Effector memory CD8-positive, alpha-beta T cell (primary cell): ENCODE measurements at places on chromosomes 13 and 19.

- DNase-seq, result no peak
These were observed 20.6 kb upstream of the TNFSF11 start for GRCh38 chr13:42553098-42554046.

GRCh38 chr19:44776402-44777096, 1.1 kb upstream of the CBLC start:
- no peak for DNase-seq

- no peak for DNase-seq
These were observed 209.3 kb downstream of the HS6ST3 start for GRCh38 chr13:96299235-96299634.

DNA sequence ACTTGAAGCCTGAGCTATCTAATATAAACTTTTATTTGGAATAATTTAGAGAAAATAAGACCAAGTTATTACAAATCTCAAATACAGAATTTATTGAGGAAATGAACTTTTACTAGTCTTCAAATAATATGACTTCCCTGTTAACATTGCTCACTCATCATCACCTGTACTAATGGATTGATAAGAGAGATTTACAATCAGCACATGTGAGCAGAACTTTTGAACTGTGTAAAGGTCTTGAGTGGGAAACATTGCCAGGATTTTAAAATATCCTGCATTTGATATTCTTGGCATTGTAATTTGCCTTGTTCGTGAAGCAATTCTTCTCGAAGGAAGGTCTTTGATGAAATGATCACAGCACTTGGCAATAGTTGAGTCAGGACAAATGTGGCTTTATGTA, 111.9 kb downstream of the FGF9 start:
- DNase-seq, result no peak

- DNase-seq, result no peak
These were observed 91.9 kb downstream of the SPACA7 start for GRCh38 chr13:112468069-112468468.

DNA sequence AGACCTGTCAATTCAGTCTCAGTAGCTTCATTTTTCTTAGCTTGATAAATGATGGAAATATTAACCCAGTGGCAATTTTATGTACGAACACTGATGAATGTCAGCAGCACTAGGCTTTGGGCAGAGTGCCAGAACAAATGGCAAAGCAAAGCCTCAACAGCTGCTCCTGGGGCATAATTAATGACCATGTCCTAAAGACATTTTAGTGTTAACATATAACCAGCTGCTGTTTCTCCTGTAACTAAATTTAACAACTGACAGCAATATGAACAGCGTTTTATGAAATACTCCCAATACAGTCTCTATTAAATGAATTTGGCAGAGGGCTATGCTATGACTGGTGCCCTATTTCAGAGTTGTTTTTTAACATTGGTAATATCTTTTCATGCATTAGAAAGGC, 47.1 kb downstream of the ZNF568 start:
- no peak for DNase-seq

DNA sequence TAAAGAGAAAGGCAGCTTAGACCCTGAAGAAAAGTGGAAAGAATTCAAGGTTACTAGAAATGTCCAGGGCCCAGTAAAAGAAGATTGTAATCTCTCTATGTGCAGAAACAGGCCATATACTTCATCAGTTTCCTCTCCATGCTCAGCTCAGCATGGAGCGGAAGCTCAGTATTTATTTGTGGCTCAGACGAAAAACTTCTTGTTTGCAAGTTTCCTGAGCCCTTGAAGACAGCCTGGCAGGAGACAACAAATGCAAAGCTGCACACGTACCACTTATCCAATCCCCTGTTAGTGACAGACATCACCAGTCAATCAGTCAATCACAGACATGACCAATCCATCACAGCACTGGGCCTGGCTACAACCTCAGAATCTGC, 8.1 kb upstream of the KLF2 start:
- DNase-seq, result no peak

- no peak for DNase-seq
These were observed 3.2 kb upstream of the MYCBP2 start for GRCh38 chr13:77329911-77330584.

DNA sequence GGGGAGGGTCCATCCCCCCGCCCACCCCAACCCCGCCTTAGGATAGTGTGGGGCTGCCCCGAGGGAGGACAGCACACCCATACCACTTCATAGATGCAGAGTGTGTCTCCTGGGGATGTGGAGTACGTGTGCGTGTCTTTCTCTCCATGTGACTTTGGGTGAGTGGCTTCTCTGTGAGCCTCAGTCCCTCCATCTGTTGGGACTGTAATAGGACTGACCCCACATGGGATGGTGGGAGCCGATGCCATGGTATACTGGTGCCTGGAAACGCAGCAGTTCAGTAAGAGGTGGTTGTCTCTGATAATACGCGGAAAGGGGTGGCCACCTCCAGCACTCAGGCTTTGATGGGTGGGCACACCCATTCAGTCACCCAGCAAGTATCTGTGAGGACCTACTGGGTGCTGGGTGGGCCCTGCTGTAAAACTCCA, 816 bp upstream of the PRKD2 start:
- DNase-seq, result no peak

- DNase-seq, result no peak
These were observed 15.2 kb upstream of the SHFL start for GRCh38 chr19:10070730-10071446.

DNA sequence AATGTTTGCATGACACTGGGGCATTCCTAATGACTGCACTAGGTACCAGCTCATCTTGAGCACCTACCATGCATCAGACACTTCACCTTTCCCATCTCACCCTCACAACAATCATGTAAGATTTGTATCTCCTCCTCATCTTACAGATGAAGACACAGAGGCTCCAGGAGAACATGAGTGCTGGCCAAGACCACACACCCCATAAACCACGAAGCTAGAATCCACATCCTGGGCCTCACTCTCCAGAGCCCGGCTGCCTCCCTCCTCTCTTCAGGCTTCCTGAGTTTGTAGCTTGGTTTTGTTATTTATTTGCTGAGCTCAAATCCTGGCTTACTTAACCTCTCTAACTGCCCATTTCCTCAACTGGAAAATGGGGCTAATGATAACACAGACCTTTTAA, 25.9 kb downstream of the FAM216B start:
- no peak for DNase-seq

GRCh38 chr13:46377554-46377953, 9.5 kb downstream of the RUBCNL start:
- DNase-seq, result no peak

DNA sequence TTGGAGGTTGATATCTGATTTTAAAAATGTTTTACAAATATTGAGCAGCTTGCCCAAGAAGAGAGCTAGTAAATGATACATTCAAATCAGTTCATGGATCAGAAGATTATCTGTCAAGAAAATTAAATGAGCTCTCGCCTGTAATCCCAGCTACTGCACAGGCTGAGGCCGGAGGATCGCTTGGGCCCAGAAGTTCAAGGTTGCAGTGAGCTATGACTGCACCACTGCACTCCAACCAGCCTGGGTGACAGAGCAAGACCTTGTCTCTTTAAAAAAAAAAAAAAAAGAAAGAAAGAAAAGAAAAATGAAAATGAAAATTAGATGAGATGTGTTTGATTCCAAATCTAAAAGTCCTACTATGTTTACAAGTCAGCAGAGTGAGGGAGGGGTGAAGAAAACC, 2.4 kb downstream of the SPART start:
- DNase-seq, result no peak

GRCh38 chr13:76954538-76954937, 6.2 kb downstream of the ACOD1 start:
- no peak for DNase-seq
